ENCODE measurements at places on chromosomes 1 and 21.

GRCh38 chr1:113821916-113822315 is 9.6 kb upstream of the RSBN1 start:
- no peak for DNase-seq

GRCh38 chr1:5721634-5722215 is 270.5 kb downstream of the NPHP4 start:
- DNase-seq, result no peak

DNA sequence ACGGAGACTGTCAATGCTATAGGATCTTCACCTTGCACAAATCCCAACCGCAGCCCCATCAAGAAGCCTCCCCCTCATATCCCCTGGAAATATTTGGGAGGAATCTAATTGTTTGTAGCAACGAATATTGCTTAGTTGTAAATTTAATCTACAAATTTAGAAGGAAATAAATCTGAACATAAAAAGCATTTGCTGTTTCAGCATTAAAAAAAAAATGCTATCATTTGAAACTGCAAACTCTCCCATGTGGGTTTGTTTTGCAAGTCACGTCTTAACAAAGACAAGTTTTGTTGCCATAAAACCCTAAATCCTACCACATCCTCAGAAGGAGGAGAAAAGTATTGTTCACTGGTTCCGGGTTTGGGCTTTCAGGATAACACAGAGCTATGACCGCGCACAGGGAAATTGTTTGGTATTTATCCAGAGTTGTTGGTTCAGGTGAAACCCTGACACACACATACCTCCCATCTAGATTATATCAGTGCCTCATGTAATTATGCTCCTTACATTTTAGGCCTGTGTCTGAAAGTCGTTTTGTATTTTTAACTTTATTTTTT is 279.6 kb downstream of the TM2D1 start:
- DNase-seq, result no peak

DNA sequence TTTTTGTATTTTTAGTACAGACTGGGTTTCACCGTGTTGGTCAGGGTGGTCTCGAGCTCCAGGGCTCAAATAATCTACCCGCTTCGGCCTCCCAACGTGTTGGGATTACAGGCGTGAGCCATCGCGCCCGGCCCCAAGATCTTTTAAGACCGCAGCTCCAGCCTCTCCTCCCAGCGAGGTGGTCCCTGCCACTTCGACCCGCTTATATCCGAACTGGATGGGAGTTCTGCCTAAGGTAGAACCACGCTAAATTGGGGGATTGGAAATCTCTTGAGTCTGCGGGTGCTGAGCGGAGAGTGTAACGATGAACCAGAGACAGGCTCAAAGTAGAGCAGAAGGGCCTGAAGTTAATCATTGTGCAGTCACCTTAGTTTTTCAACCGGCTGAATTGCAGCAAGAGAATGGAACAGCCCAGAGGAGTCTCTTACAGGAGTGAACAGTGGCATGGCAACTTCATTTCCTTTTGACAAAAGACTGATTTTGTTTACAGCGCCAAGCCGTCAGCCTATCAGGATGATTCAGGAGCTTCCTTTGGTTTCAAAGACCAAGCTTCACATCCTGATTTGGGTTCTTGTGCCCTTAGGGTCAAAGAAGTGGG is 726 bp upstream of the CYB5R1 start:
- no peak for DNase-seq

DNA sequence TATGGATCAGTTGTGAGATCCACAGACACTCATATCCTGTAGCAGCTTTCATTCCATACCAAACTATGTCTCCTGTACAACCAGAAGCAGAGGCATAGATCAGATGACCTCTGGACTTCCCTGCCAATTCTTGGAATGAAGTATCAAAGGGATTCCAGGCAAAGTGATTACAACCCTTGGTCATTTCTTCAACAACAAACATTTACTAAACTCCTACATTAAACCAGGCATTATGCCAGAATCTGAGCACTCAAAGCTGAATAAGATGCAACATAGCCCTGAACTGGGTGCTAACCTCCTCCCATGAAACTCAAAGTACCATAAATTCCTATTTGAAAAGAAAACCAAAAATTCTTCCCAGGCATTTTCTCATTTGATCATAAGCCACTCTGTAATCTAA is 121.2 kb upstream of the SGIP1 start:
- no peak for DNase-seq

Data from sciatic nerve (tissue), 2 donors.